Stimulated activated CD4-positive, alpha-beta T cell treated with anti-CD3 and anti-CD28 coated beads, Interleukin-2, amount 100 ng/mL, for 4 hours (primary cell): ENCODE measurements at places on chromosomes 1 and 21.

DNA sequence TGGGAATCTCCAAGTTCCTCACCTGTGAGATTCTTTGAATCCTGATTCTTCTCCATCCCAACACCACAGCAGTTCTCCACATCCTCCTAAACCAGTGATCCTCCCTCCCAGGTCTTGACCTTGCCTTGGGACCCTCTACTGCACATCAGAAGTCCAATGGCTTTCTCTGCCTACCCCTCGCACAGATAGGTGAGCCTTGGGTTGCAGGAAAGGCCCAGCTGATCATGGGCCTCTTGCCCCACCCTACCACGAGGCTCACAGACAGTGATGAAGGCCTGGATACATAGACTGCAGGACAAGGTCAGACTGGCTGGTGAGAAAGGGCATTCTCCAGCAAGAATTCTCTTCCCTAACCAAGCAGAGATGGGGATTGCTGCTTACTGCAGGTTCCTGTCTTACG is 825 bp downstream of the FABP3 start:
- no peak for DNase-seq

GRCh38 chr1:213947200-213947801 is 40.5 kb upstream of the PROX1 start:
- DNase-seq = no peak

DNA sequence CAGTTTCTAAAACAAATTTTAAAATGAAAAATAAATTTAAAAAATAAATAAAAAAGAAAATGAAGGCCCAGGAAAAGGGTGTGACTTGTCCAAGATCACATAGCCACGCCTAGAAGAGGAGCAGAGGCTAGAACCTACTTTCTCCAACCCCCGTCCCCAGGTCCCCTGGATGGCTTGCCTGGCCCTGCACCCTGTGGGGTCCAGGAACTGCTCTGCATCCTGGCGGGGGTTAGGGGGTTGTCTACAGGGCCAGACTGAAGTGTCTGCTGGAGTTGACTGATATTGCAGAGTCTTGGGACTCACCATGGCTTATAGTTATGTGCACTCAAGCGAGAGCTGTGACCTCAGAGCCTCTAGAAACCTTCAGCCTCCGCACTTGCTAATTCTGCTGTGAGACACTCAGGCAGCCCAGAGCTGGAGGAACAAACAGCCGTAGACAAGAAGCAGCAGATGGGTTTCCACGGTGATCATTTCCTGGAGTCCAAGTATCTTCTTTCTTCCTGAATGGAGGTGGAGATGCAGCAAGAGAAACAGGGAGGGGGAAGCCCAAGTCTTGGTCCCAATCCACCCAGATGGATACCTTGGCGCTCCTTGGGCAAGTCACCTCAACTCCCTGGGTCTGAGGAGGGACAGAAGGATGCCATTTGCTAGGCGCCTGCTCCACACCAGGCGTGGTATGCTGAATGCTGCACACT is 5.2 kb upstream of the EXTL1 start:
- no peak for DNase-seq

- DNase-seq = no peak
Measured at GRCh38 chr1:37399205-37399604, 75.2 kb upstream of the ZC3H12A start.

DNA sequence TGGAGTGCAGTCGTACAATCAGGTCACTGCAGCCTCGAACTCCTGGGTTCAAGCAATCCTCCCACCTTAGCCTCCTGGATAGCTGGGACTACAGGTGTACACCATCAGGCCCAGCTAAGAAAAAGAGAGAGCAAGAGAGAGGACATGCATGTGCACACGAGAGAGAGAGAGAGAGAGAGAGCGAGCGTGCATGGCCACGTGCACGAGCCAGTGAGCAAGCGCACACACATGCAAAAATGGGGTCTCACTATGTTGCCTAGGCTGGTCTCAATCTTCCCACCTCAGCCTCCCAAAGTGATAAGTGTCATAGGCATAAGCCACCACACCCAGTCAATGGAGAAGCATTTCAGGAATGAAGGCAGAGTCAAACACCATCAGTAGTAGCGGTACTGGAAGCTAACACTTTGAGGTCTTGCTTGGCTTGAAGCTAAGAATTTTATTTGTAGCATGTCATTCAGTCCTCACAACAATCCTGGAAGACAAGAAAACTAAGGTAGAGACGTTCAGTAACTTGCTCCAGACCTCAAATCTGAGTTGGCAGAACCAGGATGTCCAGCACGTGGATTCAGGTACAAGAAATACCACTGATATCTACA is 14.5 kb downstream of the GNB1 start:
- no peak for DNase-seq

DNA sequence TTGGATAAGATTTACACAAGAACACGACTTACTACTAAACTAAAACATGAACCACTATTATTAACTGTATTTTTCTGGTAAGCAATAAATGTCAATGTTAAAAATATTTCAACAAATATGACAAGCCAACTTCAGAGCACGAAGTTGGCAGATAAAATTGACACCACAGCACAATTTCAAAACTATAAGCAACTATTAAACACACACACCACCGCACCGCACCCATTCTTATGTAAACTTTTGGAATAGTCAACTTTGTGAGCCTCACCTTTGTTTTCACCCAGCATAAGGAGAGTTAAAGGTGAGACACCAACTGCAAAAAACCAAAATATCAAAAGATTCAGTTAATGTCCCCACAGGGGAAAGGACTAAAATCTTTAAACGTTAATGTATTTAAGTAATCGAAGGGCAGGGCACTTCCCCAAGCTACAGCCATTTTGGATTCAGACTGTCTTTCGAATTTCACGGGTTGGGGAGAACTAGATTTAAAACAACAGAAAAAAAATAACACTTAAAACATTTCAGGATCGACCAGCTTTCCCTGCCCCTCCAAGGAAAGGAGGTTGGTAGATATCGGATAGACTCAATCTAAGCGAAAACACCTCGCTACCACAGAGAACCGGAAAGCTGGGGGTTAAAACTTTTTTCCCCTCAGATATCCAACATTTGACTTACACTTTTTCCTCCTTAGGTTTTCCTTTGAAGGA is 872 bp downstream of the GPBP1L1 start:
- DNase-seq = no peak

- no peak for DNase-seq
Measured at GRCh38 chr21:33892853-33893252, 22.8 kb downstream of the ATP5PO start.

DNA sequence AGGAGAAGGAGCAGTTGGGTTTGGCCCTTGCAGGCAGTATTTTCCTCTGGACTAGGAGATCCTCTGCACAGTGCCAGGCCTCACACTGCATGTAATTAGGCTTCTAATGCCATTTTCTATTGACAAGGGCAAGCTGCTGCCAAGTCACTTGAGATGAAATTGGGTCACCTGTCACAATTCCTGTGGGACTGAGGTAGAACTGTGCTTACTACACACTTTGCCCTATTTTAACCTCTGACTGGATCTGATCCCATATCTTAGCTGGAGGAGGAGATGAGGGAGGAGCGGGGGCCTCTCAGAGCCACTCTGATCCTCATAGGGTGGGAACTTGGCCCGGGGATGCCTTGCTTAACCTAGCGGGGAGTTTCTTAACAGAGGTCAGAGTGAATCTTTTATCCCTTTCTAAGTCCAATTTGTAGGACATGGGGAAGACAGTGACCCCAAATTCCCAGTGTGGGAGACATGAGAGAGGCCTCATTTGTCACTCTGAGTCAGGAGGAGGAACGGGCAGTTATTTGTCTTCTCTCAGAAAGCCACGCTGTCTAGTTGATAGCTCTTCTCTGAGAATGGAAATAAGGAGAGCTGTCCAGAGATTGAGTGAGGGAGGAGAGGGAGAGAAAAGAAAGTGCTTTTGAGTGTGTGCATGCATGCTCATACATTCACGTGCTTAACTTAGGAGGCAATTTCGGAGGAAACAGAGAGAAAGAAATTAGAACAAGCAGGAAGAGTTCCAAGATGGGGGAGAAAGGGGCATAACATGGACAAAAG is 121.3 kb downstream of the CACNA1E start:
- no peak for DNase-seq

DNA sequence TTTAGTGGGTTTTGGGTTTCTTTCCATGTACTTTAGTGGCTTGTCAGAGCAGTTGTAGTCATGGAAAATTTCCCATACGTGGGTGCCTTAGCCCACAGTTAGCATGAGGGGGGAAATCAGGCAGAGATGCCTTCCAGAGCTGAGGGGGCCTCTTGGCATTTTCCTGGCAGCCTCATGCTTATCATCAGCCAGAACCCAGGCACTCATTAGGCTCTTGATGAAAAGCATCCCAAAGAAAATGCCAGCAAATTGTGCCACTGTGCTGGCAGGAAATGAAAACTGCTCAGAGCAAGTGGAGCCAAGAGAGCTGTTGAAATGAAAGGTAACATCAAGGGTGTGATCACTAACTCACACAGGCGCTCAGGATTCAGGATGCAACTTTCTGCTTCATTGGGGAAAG is 128.0 kb downstream of the TNNI3K start:
- DNase-seq = no peak

DNA sequence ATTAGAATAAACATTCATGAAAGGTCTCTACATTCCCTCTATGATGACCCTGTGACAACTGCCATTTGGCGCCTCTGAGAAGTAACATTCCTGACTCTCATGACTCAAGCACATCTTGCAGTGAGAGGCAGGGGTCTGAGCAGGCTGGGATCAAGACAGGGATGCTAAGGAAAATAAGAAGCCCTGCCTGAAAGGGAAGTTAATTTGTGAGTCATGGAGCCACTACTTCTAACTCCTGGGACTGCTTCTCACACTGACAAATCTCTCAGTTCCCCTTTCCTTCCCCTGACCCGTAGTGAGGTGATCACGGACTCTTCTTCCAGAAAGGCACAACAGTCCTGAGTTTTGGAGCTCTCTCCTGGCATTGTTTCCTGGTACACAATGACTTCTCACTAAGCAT is 231.9 kb downstream of the TNR start:
- DNase-seq = no peak

GRCh38 chr21:42556960-42557359 is 43.3 kb downstream of the SLC37A1 start:
- no peak for DNase-seq
